Omental fat pad (tissue), 4 donors: ENCODE measurements at places on chromosomes 3 and 15.

DNA sequence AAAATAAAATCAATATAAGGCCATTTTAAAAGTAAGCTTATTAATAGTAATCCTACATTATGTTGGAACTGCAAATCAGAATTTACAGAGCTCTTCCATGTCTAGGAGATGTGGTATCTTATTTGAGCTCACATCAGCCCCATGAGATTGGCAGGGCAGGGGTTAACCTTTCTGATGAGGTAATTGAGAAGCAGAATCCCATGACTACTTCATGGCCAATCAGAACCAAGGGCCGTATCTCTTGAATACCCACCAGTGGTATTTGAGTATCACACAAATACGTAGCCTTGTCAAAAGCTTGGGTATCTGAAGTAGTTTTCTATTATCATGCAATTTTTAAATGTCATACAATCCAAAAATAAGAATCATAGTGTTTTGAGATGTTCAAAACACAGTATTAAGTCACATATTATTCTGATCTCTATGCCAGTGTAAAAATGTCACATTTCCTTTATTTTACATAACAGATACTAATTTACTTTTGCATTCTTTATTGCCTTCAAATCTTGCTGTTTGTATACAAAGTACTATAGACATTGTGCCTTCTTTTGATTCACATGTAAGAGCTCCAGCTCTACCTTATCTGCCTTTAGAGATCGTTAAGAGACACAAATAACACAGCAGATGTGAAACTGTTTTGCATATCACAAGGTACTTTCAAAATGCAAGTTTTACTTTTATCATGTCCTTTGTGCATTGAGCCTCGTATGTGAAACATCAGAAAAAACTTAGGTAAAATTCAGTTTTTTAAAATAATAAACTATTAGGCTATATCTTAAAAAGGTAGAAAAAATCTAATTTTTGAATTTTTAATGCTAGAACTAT is 251.7 kb upstream of the GOLGA6L4 start:
- no peak for DNase-seq

DNA sequence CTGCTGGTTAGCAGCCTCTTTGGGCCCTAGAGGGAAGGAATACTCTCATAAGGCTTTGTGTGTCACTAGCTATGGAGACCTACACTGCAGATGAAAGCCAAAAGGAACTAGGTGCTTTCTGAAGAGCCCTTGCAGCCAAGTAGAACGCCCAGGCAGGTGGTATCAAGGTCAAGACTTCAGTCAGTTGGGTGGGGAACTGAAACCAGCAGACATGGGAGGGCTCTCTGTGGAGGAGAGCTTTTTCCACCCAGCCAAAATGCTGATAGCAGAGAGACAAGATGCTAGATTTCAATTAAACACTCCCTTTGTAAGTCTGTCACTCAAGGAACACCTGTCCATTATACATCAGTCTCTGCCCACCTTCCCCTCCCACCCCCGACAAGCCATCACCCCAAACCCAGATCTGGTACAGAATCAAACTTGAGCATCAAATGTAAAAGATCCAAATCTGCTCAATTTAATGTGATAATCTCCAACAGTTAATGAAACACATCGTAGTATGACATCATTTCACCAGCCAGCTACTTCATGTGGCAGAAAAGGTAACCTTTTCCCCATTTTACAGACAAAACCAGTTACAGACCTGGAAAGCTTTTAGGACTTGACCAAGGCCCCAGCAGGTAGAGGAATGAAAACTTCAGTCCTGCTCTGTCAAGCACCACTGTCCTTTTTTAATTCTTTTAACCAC is 14.6 kb downstream of the MRPS25 start:
- no peak for DNase-seq

GRCh38 chr15:75230551-75231371 is 27.4 kb upstream of the GOLGA6C start:
- DNase-seq = no peak

- no peak for DNase-seq
Measured at GRCh38 chr15:70493376-70493775, 270.0 kb downstream of the UACA start.

DNA sequence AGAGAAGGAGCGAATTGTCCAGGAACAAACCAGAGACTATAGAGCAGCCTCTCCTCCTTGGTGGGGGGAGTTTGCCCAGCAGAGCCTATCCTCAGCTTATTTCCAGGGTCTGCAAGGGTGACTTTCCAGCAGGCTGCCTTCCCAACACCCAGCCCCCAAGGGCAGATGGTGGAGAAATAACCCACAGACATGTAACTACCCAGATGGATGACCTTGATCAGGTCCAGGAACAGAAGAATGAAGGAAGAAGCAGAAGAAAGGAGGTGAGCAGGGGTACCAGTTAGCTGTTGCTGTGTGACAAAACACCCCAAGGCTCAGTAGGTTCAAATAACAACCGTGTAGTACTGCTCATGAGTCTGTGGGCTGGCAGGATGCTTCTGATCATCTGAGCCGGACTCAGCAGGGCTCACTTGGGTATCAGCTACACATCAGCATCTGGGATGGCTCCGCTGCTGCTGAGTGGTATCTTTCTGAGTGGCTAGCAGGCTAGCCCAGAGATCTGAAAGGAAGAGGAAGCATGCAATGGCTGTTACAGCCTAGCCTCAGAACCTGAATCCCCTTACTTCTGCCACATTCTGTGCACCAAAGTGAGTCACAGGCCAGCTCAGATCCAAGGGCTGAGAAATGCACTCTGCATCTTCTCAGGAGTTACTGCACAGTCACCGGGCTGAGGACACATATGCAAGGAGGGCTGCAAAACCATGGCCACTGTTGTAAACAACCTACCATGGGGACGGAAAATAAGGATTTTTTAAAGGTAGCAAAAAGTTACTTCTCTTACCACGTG is 22.2 kb upstream of the TXNRD3 start:
- DNase-seq = no peak

GRCh38 chr3:125140818-125141595 is 71.5 kb downstream of the SLC12A8 start:
- no peak for DNase-seq

DNA sequence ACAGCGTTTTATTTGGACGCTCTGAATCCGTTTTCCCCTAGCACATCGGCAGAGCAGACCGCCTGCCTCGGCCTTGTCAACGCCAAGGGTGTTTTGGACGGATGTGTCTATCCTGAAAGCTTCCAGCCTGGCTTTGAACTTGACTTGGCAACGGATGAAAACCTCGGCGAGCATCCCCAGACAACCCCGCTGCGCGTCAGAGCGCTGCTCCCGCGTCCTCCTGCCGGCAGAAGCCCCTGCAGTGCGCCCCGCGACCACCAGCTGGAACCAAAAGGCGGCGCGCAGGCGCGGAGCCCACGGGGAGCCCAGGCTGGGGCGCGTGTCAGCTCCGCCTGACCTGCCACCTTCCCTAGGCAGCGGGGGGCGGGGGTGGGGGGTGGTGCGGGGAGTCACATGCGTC is 26.2 kb upstream of the ARL8B start:
- DNase-seq = no peak

DNA sequence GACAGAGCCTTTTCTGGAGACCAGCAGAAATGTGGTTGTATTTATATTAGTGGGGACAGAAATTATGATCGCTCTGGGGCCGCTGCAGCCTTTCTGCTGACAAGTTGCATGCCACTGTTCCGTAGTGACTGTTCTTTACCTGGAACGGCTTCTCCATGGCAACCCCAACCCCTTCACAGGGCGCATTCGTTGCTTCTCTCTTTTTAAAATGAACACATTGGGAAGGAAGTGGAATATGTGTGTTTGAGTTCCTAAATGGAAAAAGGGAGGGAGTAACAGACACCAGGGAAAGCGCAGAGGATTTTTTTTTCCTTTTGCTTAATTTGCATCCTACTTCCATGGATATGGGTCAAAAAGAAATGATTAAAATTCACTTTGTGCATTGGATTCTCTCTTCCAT is 482.0 kb upstream of the SUCLG2 start:
- no peak for DNase-seq

- DNase-seq = no peak
Measured at GRCh38 chr15:39188314-39188713, 392.6 kb upstream of the THBS1 start.

- no peak for DNase-seq
Measured at GRCh38 chr15:47514200-47514652, 203.1 kb upstream of the SEMA6D start.

GRCh38 chr3:133136114-133137041 is 98.2 kb downstream of the TMEM108 start:
- no peak for DNase-seq

DNA sequence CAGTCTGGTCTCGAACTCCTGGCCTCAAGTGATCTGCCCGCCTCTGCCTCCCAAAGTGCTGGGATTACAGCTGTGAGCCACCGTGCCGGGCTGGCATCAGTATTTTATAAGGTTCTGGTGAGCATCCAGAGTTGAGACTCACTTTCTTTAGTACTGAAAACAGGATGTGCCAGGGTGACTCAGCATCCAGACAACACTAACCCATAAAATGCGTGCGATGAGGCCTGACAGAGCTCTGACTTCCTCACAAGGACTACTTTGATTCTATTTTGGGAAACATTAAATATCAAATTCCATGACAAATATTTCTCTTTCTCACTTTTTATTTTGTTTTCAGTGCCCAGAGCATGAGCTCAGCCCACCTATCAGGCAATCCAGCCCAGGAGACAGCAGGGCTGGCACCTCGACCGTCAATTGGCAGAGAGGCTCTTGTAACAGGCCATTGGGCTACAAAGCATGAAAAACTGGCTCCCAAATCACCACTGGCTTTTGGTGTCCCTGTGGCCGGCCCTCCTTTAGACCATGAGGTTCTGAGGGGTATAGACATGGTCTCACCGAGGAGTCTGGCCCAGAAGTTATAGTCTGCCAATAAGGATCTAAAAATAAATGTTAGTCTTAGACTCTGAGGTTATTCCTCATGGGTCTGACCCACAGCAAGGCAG is 75.0 kb downstream of the FEM1B start:
- no peak for DNase-seq

- no peak for DNase-seq
Measured at GRCh38 chr3:110166791-110167190, 829.4 kb upstream of the DPPA4 start.

DNA sequence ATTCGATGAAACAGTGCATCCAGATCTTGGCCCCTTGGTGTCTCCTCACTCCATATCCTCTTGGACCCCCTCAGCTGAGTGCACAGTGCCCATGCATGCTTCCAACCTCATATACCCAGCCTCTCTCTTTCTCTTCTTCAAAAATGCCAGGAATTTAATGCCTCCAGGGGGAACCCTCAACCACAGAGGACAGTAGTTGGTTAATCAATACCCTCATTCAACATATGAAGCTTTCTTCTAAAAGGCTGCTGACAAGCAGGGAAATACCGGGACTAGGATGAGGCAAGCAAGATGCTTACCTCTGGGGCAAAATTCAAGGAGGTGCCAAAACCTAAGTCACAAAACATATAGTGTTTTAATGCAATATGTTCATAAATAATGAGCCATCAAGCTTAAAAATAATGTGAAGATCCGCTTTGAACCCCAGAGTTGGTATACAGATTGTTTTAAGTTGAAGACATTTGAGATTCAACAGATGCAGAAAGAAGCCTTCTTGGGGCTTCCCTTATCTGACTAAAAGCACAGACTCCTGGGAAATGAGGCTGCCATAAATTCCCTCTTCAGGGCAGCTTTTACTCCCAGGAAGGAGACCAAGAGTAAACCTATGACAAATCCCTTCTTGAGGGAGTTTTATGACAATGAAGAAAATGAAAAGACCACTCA is 48.2 kb upstream of the FHIT start:
- no peak for DNase-seq

- no peak for DNase-seq
Measured at GRCh38 chr3:128788268-128788869, 62.4 kb downstream of the RAB7A start.

DNA sequence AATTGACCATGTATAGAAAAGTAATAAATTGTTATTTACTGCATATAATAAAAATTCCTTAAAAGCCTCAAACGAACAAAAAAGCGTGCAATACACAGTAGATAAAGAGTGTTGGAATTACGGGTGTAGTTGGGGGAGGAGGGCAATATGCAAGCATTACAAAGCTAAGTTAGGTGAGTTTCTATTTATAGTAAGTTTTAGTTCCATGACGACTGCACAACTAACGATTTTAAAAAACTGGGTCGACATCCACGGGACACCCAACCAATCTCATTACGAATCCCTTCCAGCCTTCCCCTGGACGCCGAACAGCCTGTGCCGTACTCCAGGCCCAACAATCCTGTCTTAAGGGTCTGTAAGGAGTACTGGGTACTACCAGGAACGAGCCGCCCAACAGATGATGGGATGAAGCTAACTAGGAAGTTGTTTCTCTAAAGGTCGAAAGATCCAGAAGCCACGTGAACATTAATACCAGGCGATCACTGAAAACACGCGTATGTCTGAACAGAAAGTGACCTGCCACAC is 677 bp downstream of the POLQ start:
- DNase-seq = no peak

DNA sequence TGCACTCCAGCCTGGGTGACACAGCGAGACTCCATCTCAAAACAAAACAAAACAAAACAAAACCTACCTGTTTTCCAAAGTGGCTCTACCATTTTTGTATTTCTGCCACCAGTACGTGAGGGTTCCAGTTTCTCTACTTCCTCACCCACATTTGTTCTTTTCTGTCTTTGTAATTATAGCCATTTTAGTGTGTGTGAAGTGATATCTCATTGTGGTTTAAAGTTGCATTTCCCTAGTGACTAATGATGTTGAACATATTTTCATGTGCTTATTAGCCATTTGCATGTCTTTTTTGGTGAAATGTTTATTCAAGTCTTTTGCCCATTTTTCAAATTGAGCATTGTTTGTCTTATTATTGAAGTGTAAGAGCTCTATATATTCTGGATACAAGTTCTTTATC is 50.7 kb downstream of the TRA2B start:
- DNase-seq = no peak

DNA sequence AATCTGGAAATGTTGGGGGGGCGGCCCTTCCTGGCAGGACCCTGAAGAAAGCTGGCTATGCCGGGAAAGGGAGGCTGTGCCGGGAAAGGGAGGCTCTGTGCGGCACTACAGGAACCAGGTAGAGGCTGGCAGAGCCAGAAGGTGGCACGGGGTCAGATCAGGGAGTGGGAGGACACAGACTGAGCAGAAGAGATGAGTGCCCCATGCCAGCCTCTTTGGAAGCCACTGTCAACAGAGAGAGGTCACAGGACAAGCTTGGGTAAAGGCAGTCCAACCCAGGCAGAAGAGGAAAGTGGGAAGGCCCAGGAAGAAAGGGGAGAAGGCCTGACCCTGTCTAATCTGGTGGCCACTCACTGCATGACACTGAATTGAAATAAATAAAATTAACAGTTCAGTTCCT is 1.5 kb downstream of the C15orf62 start:
- no peak for DNase-seq

DNA sequence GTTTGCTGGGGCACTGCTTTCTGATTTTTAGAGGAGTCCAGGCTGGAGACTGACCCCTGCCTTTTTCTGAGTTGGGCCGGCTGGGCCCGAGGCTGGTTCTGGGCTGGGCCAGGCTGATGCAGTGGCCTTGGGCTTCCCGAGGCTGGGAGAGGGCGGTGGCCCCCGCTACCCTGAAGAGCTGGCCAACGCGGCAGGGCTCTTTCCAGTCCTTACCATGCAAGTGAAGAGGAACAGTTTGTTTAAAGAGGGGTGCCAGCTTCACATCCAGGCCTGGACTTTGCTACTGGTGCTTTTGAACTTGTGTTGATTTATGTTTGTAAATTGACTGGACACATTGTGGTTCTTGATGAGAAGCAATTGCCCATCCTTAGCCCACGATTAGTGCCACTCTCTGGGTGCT is 15.3 kb downstream of the IGF1R start:
- DNase-seq = no peak

GRCh38 chr15:89179966-89180875 is 41.2 kb downstream of the RLBP1 start:
- no peak for DNase-seq

- no peak for DNase-seq
Measured at GRCh38 chr3:116474032-116474780, 28.9 kb upstream of the LSAMP start.
